ENCODE measurements at places on chromosomes 1 and 21. TPM values are rescaled to one million over a fixed set of nuclear protein-coding genes. Genes with fewer than 3 reads are reported as not detected.

Gene AKNAD1
- not detected for total RNA-seq

Gene HES3
- total RNA-seq, result not detected

Gene AMY2B
- total RNA-seq, result 3.9 TPM

Gene ITLN2
- total RNA-seq, result not detected

Gene HSPG2
- total RNA-seq, result 2.8 TPM

Gene C1orf94
- not detected for total RNA-seq

Gene AMY1A
- not detected for total RNA-seq

Gene RGS1
- 23.5 TPM for total RNA-seq

DNA sequence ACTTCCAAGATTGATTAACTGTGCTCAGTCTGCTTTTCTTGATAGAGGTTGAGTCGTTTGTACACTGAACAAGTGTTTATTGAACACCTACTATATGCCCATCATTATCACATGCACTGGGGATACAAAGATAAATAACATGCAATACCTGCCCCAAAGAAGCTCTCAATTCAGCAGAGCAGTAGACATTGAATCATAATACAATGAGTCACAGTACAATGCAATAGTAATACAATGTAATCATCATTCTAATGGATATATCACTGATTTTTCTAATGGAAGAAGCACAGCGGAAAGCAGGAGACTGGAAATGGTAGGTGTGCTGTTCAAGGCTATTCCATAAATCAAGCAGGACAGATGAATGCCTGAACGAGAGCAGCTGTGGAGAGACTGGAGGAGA is 3.7 kb upstream of the SEC16B start:
- no peaks in the 10 kb centered on the region for H3K27me3 ChIP-seq
- no peak overlapping the region for H3K4me3 ChIP-seq
- DNase-seq, result no peak
- H3K27ac ChIP-seq, result no peak overlapping the region
- no peaks in the 10 kb centered on the region for H3K4me1 ChIP-seq

- no peaks in the 10 kb centered on the region for H3K4me1 ChIP-seq
- no peak overlapping the region for H3K27ac ChIP-seq
- H3K27me3 ChIP-seq, result peaks cover 7% of the 10 kb centered on the region
- H3K4me3 ChIP-seq, result no peak overlapping the region
- H3K36me3 ChIP-seq, result no peaks in the 10 kb centered on the region
- DNase-seq, result no peak
Observed at GRCh38 chr1:47873337-47873736, 123.8 kb downstream of the TRABD2B start.

GRCh38 chr1:203506858-203507626 is 13.1 kb downstream of the OPTC start:
- no peak overlapping the region for H3K4me3 ChIP-seq
- peaks cover 2% of the 10 kb centered on the region for H3K27me3 ChIP-seq
- DNase-seq, result peak; percentile 15
- no peaks in the 10 kb centered on the region for H3K4me1 ChIP-seq
- H3K36me3 ChIP-seq, result no peaks in the 10 kb centered on the region

GRCh38 chr1:181013144-181013543 is 9.5 kb downstream of the STX6 start:
- H3K36me3 ChIP-seq, result peaks cover 14% of the 10 kb centered on the region
- DNase-seq, result no peak
- H3K27me3 ChIP-seq, result no peaks in the 10 kb centered on the region
- peaks cover 47% of the 10 kb centered on the region for H3K4me1 ChIP-seq
- H3K4me3 ChIP-seq, result no peak overlapping the region
- no peak overlapping the region for H3K27ac ChIP-seq

- H3K36me3 ChIP-seq, result peaks cover 62% of the 10 kb centered on the region
- DNase-seq, result peak; percentile 51
- H3K27ac ChIP-seq, result peak overlapping the region; percentile 99
- peaks cover 54% of the 10 kb centered on the region for H3K4me1 ChIP-seq
- H3K4me3 ChIP-seq, result peak overlapping the region; percentile 98
Observed at GRCh38 chr21:42404539-42404938, 837 bp downstream of the UBASH3A start.

GRCh38 chr1:220451532-220451931 is 76.4 kb upstream of the MARK1 start:
- H3K4me3 ChIP-seq, result no peak overlapping the region
- peaks cover 19% of the 10 kb centered on the region for H3K27me3 ChIP-seq
- no peaks in the 10 kb centered on the region for H3K4me1 ChIP-seq

DNA sequence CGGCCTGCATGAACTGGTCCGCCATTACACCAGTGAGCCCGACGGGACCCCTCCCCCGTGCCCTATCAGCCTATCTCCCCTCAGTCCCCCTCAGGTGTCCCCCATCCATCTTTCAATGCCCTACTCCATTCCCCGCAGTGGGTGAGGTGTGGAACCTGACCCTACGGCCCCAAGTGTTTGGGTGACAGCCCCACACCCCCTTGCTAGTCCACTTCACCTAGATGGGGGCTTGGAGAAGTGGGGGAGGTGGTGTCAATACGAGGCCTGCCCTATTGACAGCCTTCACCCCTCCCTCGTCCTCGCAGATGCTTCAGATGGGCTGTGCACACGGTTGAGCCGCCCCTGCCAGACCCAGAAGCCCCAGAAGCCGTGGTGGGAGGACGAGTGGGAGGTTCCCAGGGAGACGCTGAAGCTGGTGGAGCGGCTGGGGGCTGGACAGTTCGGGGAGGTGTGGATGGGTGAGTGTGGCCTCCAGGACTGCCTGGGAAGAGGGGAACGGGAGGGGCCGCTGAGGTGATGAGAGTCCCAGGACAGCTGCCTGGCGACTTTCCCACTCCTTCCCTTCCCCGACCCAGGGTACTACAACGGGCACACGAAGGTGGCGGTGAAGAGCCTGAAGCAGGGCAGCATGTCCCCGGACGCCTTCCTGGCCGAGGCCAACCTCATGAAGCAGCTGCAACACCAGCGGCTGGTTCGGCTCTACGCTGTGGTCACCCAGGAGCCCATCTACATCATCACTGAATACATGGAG is 15.7 kb upstream of the HDAC1 start:
- no peaks in the 10 kb centered on the region for H3K27me3 ChIP-seq
- H3K36me3 ChIP-seq, result peaks cover 60% of the 10 kb centered on the region
- H3K4me1 ChIP-seq, result peaks cover 38% of the 10 kb centered on the region
- DNase-seq, result no peak

- H3K27me3 ChIP-seq, result no peaks in the 10 kb centered on the region
- peaks cover 23% of the 10 kb centered on the region for H3K4me1 ChIP-seq
- H3K4me3 ChIP-seq, result no peak overlapping the region
- peaks cover 8% of the 10 kb centered on the region for H3K36me3 ChIP-seq
- H3K27ac ChIP-seq, result no peak overlapping the region
Observed at GRCh38 chr1:65055747-65056146, 89.4 kb upstream of the JAK1 start.

DNA sequence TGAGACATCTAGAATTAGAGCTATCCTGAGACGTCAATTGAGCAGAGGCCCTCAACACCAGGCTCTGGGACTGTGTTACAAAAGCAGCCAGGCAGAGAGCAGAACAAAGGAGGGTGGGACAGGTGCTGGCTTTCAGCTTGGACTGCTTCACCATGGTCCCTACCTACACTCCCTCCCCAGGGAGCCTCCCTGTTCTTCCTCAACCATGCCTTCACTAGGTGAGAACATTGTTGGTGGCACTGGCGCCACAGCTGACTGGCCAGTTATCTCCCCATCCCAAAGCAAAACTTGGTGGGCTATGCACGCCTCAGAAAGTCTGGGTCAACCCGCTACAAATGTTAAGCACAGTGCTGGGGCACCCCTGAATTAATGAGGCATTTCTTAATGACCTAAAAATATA is 87.8 kb downstream of the NMNAT2 start:
- H3K27ac ChIP-seq, result no peak overlapping the region
- DNase-seq, result no peak
- H3K4me1 ChIP-seq, result no peaks in the 10 kb centered on the region
- H3K4me3 ChIP-seq, result no peak overlapping the region

DNA sequence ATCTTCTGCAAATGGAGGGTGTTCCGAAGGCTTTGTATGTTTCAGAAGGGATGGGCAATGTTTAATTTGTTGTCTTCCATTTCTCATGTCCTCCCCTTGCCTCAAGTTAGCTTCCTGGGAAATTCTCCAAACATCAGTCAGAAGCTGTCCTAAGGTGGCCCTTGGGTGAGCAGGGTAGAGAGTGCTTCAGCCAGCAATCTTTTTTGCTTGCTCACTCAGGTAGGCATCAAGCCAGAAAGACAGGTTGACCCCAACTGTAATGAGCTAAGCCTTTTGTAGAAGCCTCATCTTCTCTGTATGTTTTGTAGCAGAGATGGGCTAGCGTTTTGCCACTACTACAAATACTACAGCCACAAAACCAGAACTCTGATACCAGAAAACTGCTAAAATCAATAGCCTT is 321.5 kb upstream of the FAM78B start:
- no peaks in the 10 kb centered on the region for H3K27me3 ChIP-seq
- no peak overlapping the region for H3K4me3 ChIP-seq
- no peak overlapping the region for H3K27ac ChIP-seq

DNA sequence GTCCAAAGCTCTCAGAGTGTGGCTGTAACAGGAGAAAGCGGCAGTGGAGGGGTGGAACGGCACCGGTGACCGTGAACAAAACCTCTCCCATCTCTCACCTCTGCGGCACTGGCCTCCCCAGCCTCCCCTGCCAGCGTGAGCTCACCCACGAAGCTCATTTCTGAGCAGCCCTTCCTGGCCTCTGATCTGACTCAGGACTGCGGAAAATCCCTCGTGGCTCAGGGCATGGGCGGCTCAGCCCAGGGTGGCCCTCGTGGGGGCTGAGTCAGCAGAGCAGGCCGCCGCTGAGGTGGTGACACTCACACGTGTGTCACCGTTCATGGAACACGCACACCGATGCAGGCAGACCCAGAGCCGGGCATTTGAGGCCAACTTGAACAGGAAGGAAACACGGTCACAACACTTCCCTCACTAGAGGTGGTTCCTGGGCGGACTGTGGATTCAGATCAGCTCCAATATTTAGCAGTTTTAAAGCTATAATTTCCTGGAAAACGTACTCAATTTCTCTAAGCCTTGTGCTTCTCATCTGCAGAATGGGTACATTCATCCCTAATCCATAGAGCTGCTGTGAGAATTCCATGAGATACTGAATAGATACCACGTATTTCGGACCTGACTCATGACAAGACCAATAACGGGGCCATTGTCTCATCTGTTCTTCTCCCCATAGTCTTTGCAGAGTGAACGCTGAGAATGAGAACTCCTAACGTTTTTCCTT is 115.0 kb upstream of the TMPRSS2 start:
- H3K27ac ChIP-seq, result no peak overlapping the region
- DNase-seq, result peak; percentile 58
- no peaks in the 10 kb centered on the region for H3K36me3 ChIP-seq

DNA sequence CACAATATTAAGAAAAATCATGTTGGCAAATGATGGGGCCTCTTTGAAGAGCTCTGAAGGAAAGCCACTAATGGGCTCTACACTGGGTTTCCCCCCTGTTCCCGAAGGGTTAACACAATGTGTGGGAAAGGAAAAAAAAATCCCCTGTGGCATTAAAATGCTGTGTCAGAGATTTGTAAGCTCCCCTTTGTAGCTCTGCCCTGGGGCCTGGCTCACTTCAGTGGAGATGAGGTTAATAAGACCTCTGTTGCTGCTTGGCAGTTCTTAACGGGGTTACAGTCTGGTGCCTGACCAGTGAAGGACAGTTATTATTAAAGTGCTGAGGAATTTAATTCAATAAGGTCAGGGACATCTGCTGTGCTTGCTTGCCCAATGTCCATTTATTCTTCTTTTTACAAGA is 129.7 kb upstream of the UBE2U start:
- H3K4me1 ChIP-seq, result no peaks in the 10 kb centered on the region
- DNase-seq, result no peak
- H3K27ac ChIP-seq, result no peak overlapping the region

- peaks cover 16% of the 10 kb centered on the region for H3K36me3 ChIP-seq
- no peak overlapping the region for H3K4me3 ChIP-seq
Observed at GRCh38 chr1:44860331-44860730, 17.3 kb upstream of the PTCH2 start.

DNA sequence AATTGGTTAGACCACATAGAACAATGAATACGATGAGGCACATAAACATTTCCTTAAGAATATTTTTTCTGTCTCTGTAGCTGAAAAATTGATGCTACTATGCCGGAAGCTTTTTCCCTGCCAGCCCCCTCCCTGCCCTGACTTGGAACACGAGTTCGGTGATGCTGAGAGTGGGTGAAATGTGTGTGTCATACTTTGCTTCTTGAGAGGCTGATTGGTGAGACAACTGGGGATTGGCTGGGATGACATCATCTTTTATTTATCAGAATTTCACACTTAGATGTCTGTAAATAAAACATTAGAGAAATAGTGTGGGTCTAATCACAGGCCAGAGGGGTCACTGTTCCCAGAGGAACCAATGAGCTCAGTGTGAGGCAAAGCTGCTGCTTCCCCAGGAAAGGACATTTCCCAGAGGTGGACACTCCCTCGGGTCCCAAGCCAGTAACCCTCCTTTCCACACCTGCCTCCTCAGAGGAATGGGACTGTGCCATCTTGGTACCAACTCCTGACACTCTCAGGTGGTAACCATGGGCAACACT is 195.4 kb upstream of the C1orf174 start:
- no peak overlapping the region for H3K4me3 ChIP-seq
- no peaks in the 10 kb centered on the region for H3K36me3 ChIP-seq
- no peaks in the 10 kb centered on the region for H3K4me1 ChIP-seq
- no peak for DNase-seq
- peaks cover 2% of the 10 kb centered on the region for H3K27me3 ChIP-seq
